T-cell (primary cell): ENCODE measurements at places on chromosomes 1 and 21. TPM values are rescaled to one million over a fixed set of nuclear protein-coding genes. Genes with fewer than 3 reads are reported as not detected.

DNA sequence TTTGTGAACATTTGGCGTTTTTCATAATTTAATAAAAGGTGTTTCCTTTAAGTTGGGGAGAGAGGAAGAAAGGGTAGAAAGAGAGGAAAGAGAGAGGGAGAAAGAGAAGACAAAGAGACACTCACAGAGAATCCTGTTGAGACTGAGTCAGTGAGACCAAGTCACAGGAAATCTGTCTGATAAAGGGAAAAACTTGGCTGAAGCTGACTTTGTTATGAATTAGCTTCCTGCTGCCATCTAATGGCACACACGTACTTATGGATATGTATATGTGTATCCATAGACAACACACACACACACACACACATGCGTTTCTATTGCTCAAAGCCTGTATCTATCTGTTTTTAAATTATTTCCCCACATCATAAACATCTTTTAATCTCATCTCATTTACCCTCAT is 42.5 kb upstream of the DISC1 start:
- H3K4me3 ChIP-seq = no peak overlapping the region
- no peak for DNase-seq
- no peaks in the 10 kb centered on the region for H3K4me1 ChIP-seq
- no peak overlapping the region for H3K27ac ChIP-seq
- no peaks in the 10 kb centered on the region for H3K36me3 ChIP-seq

Gene KCNN3
- 0.03 TPM for total RNA-seq

Gene FCAMR
- not detected for total RNA-seq

GRCh38 chr1:21295002-21295401 is 4.7 kb upstream of the ECE1 start:
- peaks cover 46% of the 10 kb centered on the region for H3K4me1 ChIP-seq
- H3K27ac ChIP-seq = peak overlapping the region; percentile 100
- H3K27me3 ChIP-seq = no peaks in the 10 kb centered on the region
- H3K4me3 ChIP-seq = peak overlapping the region; percentile 1
- no peaks in the 10 kb centered on the region for H3K36me3 ChIP-seq

DNA sequence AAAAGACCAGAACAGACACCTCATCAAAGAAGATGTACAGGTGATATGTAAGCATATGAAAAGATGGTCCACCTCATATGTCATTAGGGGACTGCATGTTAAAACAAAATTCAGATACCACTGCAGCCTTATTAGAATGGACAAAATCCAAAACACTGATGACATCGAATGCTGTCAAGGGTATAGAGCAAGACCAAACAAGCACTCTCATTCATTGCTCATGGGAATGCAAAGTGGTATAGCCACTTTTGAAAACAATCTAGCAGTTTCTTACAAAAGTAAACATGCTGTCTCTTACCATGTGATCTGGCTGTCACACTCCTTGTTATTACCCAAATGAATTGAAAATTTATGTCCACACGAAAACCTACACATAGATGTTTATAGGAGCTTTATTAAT is 426.6 kb upstream of the ESRRG start:
- no peaks in the 10 kb centered on the region for H3K27me3 ChIP-seq
- no peak for DNase-seq
- no peaks in the 10 kb centered on the region for H3K36me3 ChIP-seq
- H3K27ac ChIP-seq = no peak overlapping the region

DNA sequence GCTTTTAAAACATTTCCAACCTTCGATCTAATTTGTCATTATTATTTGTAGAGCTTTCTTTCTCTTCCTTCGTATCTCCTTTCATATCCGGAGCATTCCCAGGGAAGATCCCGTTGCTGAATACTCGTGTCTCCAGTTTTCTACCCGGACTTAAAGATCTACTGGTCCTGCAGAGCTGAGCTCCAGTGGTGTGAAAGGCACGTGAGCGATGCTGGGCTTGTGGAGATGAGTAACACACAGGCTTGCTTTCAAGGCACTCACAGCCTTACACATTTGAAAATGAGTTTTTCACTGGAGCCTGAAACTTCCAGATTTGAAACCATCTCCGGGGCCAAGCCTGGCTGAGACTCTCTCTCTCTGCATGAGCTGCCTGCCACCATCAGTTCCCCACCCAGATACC is 428.3 kb downstream of the KIF26B start:
- H3K27me3 ChIP-seq = peaks cover 4% of the 10 kb centered on the region
- H3K4me1 ChIP-seq = no peaks in the 10 kb centered on the region
- no peak for DNase-seq
- no peaks in the 10 kb centered on the region for H3K36me3 ChIP-seq
- no peak overlapping the region for H3K27ac ChIP-seq

Gene HLCS
- 13.8 TPM for total RNA-seq

Gene AMIGO1
- total RNA-seq = 28.2 TPM

DNA sequence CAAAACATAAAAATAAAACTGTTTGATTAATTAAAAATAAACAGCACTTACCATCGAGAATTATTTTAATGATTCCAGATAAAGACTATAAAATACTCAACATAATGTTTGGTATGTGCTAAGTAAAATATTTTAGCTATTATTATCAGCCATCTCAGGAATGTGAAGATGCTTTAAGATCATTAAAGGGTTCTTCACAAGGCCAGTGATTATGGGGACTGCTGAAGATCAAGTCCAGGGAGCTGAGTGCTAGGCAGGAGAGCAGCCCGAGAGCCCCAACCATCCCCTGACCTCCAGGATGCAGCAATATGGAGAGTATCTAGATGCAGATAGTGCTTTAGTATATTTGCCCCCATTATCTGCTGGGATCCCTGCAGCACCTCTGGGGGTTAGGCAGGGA is 4.6 kb upstream of the TACSTD2 start:
- no peak for DNase-seq
- no peaks in the 10 kb centered on the region for H3K4me1 ChIP-seq
- no peak overlapping the region for H3K27ac ChIP-seq
- H3K36me3 ChIP-seq = no peaks in the 10 kb centered on the region
- no peak overlapping the region for H3K4me3 ChIP-seq
- peaks cover 15% of the 10 kb centered on the region for H3K27me3 ChIP-seq

DNA sequence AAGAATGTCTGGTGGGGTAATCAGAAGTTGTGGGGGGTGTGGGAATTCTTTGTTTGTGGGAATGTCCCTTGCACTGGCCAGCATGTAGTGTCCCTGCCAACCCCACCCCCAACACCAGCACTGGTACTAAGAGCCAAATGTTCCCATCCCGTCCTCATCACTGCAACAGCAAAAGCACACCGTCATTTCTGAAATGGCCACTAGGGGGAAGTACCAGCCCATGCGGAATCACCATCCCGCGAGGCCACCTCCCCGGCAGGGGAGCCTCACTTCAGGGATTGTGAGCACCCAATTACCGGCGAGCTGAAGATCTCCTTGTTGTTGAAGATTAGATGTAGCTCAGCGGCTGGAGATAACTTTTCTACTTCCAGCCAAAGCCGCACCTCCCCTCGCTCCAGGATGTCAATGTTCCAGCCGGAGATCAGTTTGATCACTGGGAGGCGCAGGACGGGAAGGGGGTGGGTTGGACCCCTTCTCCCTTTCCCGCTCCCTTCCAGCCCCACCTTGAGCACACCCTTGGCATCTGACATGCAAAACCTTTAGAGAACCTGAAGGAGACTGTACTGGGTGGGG is 41.0 kb downstream of the MYOM3 start:
- DNase-seq = peak; percentile 81
- no peaks in the 10 kb centered on the region for H3K36me3 ChIP-seq
- no peaks in the 10 kb centered on the region for H3K27me3 ChIP-seq
- H3K27ac ChIP-seq = no peak overlapping the region

Gene CD1D
- not detected for total RNA-seq

DNA sequence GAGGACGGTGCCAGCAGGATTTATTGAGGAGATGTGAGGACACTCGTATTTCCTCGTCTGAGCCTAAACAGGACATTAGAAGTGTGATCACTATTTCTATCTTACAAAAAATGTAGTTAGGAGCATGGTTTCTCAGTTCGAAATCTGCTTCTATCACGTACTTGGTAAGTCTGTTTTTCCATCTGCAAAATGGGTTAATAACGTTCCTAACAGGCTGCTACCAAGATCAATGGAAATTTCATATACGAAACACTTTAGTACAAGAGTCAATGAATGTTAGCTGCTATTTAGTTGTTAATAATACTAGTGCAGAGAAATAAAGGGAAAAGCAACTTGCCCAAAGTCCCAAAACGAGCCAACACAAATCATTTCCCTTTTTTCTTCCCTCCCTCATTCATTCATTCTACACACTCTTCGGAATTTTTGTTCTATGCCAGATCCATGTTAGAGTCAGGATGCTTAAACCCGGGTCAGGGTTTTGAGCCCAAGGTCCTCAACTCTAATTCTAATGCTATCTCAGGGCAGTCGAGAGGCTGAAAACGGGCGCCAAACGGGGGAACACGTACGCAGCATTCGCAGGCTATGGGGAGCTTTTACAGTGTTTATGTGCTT is 608 bp downstream of the SNRNP40 start:
- peaks cover 33% of the 10 kb centered on the region for H3K36me3 ChIP-seq
- H3K4me1 ChIP-seq = peaks cover 15% of the 10 kb centered on the region
- H3K27me3 ChIP-seq = no peaks in the 10 kb centered on the region
- H3K27ac ChIP-seq = peak overlapping the region; percentile 52
- peak overlapping the region; percentile 99 for H3K4me3 ChIP-seq
- DNase-seq = no peak

- no peaks in the 10 kb centered on the region for H3K36me3 ChIP-seq
- DNase-seq = no peak
- H3K27ac ChIP-seq = no peak overlapping the region
- peaks cover 4% of the 10 kb centered on the region for H3K4me1 ChIP-seq
- H3K4me3 ChIP-seq = no peak overlapping the region
- peaks cover 30% of the 10 kb centered on the region for H3K27me3 ChIP-seq
These were observed 31.8 kb downstream of the RABIF start for GRCh38 chr1:202857136-202857610.

GRCh38 chr1:96349896-96350295 is 371.7 kb upstream of the PTBP2 start:
- no peaks in the 10 kb centered on the region for H3K36me3 ChIP-seq
- H3K4me3 ChIP-seq = no peak overlapping the region
- no peaks in the 10 kb centered on the region for H3K27me3 ChIP-seq
- DNase-seq = no peak
- no peak overlapping the region for H3K27ac ChIP-seq

DNA sequence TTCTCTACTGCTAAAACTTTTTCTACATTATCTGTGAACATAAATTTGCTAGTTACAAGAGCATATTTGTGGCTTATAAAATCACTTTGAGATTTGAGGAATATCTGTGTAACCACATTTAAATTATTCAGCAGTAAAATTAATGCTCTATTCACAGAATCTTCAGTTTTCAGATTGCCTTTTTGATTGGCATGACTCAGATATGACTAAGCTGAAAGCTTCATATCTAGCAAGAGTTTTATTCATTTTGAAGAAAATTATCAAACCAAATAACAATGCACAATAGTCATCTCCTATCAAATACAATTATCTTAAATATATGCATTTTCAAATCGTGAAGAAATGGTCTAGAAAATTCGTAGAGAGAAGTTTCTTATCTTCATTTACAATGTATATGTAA is 1498.2 kb upstream of the B3GALT2 start:
- H3K4me3 ChIP-seq = no peak overlapping the region
- H3K27ac ChIP-seq = no peak overlapping the region
- DNase-seq = no peak
- no peaks in the 10 kb centered on the region for H3K27me3 ChIP-seq
- no peaks in the 10 kb centered on the region for H3K4me1 ChIP-seq

DNA sequence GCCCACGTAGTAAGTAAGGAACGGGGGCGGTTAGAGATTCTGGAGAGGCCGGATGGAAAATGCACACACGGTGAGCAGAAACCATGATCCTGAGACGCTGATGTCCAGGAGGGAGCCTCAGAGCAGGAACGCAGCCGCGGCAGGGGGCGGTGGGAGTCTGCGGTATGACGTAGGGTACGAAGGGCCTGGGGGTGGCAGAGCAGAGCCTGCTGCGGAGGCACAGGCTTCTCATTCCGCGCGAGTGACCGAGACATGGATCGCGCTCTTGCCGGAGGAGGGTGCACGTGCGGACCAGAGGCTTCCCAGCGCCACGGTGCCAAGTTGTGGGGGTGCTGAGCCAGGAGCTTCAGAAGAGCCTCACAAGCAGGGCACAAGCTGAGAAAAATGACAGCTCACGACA is 176.2 kb downstream of the KIF26B start:
- H3K4me3 ChIP-seq = no peak overlapping the region
- no peaks in the 10 kb centered on the region for H3K27me3 ChIP-seq
- no peak overlapping the region for H3K27ac ChIP-seq
- no peak for DNase-seq
- H3K36me3 ChIP-seq = no peaks in the 10 kb centered on the region

Gene S100A9
- total RNA-seq = 3.5 TPM

Gene MCOLN3
- 2.8 TPM for total RNA-seq

GRCh38 chr1:95384567-95384966 is 150.6 kb downstream of the RWDD3 start:
- no peak overlapping the region for H3K27ac ChIP-seq
- no peaks in the 10 kb centered on the region for H3K4me1 ChIP-seq
- H3K27me3 ChIP-seq = no peaks in the 10 kb centered on the region
- no peak for DNase-seq
